ENCODE measurements at places on chromosomes 1 and 21. TPM values are rescaled to one million over a fixed set of nuclear protein-coding genes. Genes with fewer than 3 reads are reported as not detected.

DNA sequence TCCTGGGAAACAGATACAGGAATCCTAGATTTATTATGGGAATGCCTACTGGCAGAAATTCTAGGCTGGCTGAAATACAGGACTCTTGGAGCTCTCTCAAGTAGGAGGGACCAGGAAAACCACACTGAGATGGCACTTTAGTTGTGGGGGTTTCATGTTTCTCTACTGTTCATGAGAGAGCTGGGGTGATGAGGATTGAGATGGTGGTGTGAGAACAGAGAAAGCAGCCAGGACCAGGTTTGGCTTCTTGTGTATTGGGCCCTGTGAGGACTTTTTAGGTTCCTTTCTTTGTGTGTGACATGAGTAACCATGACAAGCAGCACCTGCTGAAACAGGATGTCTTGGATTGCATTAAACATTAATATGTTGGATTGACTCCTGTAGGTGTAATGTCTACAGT is 4.9 kb downstream of the ARID1A start:
- no peaks in the 10 kb centered on the region for H3K27me3 ChIP-seq
- peaks cover 76% of the 10 kb centered on the region for H3K4me1 ChIP-seq
- no peak for DNase-seq

GRCh38 chr1:51328279-51328678 is 2.1 kb downstream of the TTC39A start:
- DNase-seq = no peak
- H3K27me3 ChIP-seq = no peaks in the 10 kb centered on the region
- no peak overlapping the region for H3K4me3 ChIP-seq
- no peak overlapping the region for H3K27ac ChIP-seq
- H3K36me3 ChIP-seq = no peaks in the 10 kb centered on the region

- no peaks in the 10 kb centered on the region for H3K4me1 ChIP-seq
- peak; percentile 43 for DNase-seq
- no peak overlapping the region for H3K27ac ChIP-seq
- H3K4me3 ChIP-seq = no peak overlapping the region
- no peaks in the 10 kb centered on the region for H3K36me3 ChIP-seq
Observed at GRCh38 chr1:1179983-1180861, 6.5 kb downstream of the TTLL10 start.

Gene IL23R
- 0.18 TPM for total RNA-seq

- H3K4me3 ChIP-seq = no peak overlapping the region
- H3K4me1 ChIP-seq = peaks cover 21% of the 10 kb centered on the region
- H3K27ac ChIP-seq = no peak overlapping the region
- no peaks in the 10 kb centered on the region for H3K36me3 ChIP-seq
- H3K27me3 ChIP-seq = peaks cover 23% of the 10 kb centered on the region
Observed at GRCh38 chr1:3455670-3456448, 1.4 kb downstream of the ARHGEF16 start.

DNA sequence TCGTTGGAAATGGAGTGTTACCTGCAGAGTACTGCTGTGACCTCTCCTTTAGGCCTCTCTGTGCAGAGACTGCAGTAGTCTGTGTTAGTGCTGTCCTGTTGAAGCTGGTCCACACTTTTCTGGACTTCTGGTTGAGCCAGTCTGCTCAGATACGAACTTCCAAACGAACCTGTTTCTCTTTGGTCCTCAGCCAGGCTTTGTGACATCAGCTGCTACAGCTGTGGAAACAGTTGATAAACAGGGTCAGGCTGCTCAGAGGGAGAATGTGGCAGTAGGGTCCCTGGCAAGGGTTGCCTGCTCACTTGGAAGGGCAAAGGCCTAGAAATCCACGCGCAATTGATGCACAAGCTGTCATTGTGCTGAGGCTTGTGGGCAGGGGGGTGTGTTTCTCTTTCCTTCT is 98.8 kb downstream of the NOS1AP start:
- H3K4me3 ChIP-seq = no peak overlapping the region
- peaks cover 9% of the 10 kb centered on the region for H3K4me1 ChIP-seq
- DNase-seq = no peak
- H3K27ac ChIP-seq = no peak overlapping the region

DNA sequence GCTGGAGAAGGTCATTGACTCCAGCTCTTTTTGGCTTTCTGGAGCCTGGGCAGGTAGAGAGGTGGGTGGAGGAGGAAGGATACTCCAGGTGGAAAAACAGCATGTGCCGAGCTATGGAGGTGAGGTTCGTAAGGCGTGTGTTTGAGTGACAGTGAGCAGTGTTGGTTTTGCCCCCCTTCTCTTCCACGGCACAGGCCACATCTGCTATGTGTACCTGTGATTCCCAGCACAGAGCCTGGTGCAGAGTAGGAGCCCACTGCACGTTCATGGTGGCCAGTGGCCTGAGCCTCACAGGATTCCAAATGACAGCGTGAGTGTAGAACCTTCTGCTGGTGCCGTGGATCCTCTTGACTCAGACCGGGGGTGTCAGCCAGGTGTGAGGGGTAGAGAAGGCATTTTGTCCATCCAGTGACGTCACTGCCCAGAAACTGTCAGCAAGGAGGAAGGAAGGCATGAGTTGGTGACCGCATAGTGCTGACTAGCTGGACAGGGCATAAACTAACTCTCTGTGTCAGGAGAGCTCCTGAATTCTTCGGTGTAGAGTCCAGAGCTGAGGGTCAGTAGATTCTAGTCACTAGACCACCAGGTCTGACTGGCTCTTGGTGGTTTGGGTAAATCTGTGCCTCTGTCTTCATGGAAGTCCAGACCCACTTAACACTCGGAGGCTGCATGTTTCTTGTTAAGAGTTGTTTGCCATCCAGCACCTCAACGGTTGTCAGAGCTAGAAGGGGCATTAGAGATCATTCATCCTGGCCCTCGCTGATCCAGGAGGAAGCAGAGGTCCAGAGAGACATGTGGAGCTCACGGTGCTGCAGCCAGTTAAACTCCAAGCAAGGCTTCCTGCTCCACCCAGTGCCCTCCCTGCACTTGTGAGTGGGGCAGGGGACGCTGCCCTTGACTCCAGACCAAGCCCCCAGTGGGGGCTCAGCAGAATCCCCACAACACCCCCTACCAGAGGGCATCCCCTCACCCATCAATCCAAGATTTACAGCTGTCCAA is 3.8 kb downstream of the QSOX1 start:
- DNase-seq = no peak
- H3K27me3 ChIP-seq = no peaks in the 10 kb centered on the region
- peak overlapping the region; percentile 61 for H3K27ac ChIP-seq
- H3K4me1 ChIP-seq = peaks cover 74% of the 10 kb centered on the region

Gene PLCH2
- total RNA-seq = 3.8 TPM

- H3K36me3 ChIP-seq = peaks cover 20% of the 10 kb centered on the region
- peak overlapping the region; percentile 73 for H3K27ac ChIP-seq
- peak overlapping the region; percentile 27 for H3K4me3 ChIP-seq
- peak; percentile 89 for DNase-seq
- H3K4me1 ChIP-seq = peaks cover 8% of the 10 kb centered on the region
Observed at GRCh38 chr1:202018468-202019234, 8.3 kb downstream of the ELF3 start.

- no peaks in the 10 kb centered on the region for H3K36me3 ChIP-seq
- no peak for DNase-seq
- H3K27ac ChIP-seq = no peak overlapping the region
- no peak overlapping the region for H3K4me3 ChIP-seq
- H3K4me1 ChIP-seq = no peaks in the 10 kb centered on the region
Observed at GRCh38 chr1:182739545-182739944, 50.0 kb upstream of the NPL start.

Gene TGFB2
- total RNA-seq = 10.2 TPM

DNA sequence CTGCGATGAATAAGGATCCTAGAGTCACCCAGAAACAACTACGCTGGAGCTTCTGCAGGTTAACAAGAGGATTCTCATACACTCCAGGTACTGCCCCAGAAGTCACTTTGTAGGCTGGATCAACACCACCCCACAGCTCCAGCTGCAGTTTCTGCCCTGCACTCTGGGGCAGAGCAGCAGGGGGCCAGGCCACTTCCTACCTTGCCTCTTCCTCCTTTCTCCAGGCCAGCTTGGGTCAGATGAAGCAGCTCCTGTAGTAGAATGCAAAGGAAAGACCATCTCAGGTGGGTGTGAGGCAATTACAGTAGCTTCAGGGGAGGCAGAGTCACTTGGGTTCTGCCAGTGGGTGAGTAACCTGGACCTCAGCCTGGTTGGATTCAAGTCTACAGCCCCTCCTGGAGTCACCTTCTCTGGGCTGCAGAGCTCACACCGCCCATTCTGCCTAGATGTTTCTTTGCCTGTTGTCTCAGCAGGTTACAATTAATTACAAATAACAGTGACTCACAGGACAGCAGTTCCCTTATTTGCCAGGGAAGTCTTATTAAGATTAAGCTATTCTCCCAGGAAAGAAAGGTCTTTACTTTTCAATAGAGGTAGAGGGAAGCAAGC is 24.4 kb upstream of the BCAR3 start:
- no peak overlapping the region for H3K27ac ChIP-seq
- no peaks in the 10 kb centered on the region for H3K27me3 ChIP-seq
- H3K36me3 ChIP-seq = no peaks in the 10 kb centered on the region
- DNase-seq = no peak
- H3K4me1 ChIP-seq = peaks cover 48% of the 10 kb centered on the region
- no peak overlapping the region for H3K4me3 ChIP-seq

Gene AMY2A
- not detected for total RNA-seq

GRCh38 chr1:160519642-160520435 is 3.2 kb downstream of the SLAMF6 start:
- peak overlapping the region; percentile 38 for H3K4me3 ChIP-seq
- H3K27me3 ChIP-seq = no peaks in the 10 kb centered on the region
- no peak overlapping the region for H3K27ac ChIP-seq

Gene PLEKHA6
- total RNA-seq = 7.6 TPM

Gene KPRP
- not detected for total RNA-seq

DNA sequence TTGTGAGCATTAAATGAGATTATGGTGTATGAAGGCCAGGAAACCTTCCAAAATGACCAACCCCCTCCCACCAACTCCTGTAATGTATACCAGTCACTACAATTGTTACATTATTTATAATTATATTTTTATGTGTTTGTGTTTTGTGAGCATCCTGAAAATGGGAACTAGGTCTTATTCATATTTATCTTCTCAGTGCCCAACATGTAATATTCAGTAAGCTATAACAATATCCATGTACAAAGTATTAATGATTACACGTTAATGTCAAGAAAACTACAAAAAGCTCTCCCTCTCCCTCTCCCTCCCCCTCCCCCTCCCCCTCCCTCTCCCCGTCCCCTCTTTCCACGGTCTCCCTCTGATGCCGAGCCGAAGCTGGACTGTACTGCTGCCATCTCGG is 19.0 kb upstream of the ASAP3 start:
- no peak for DNase-seq
- no peaks in the 10 kb centered on the region for H3K27me3 ChIP-seq
- H3K36me3 ChIP-seq = no peaks in the 10 kb centered on the region
- H3K4me3 ChIP-seq = no peak overlapping the region

GRCh38 chr1:233664253-233664652 is 50.3 kb downstream of the KCNK1 start:
- H3K36me3 ChIP-seq = no peaks in the 10 kb centered on the region
- no peak overlapping the region for H3K27ac ChIP-seq
- H3K27me3 ChIP-seq = no peaks in the 10 kb centered on the region
- no peaks in the 10 kb centered on the region for H3K4me1 ChIP-seq
- no peak overlapping the region for H3K4me3 ChIP-seq

Gene MCM3AP
- total RNA-seq = 96.2 TPM

DNA sequence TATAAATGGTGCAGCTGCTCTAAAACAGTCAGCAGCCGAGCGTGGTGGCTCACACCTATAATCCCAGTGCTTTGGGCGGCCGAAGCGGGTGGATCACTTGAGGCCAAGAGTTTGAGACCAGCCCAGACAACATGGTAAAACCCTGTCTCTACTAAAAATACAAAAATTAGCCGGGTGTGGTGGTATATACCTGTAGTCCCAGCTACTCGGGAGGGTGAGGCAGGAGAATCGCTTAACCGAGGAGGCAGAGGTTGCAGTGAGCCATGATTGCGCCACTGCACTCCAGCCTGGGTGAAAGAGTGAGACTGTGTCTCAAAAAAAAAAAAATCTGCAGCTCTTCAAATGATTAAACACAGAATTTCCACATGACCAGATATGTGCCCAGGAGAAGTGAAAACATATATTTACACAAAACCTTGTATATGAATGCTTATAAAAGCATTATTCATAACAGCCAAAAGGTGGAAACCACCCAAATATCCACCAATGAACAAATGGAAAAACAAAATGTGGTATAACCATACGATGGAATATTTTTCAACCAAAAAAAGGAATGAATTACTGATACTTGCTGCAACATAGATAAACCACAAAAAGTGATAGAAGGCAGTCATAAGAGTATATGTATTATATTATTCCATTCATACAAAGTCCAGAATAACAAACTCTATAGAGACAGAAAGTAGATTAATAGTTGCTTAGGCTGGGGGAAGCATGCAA is 14.1 kb downstream of the EPS15 start:
- H3K4me3 ChIP-seq = no peak overlapping the region
- no peak for DNase-seq
- peaks cover 33% of the 10 kb centered on the region for H3K4me1 ChIP-seq
- no peak overlapping the region for H3K27ac ChIP-seq
- H3K36me3 ChIP-seq = no peaks in the 10 kb centered on the region

GRCh38 chr1:43414634-43415223 is 25.0 kb downstream of the SZT2 start:
- H3K4me3 ChIP-seq = no peak overlapping the region
- DNase-seq = no peak
- H3K27ac ChIP-seq = no peak overlapping the region
- H3K4me1 ChIP-seq = peaks cover 4% of the 10 kb centered on the region
- H3K27me3 ChIP-seq = no peaks in the 10 kb centered on the region
- H3K36me3 ChIP-seq = peaks cover 65% of the 10 kb centered on the region

GRCh38 chr1:10185759-10186158 is 24.6 kb upstream of the KIF1B start:
- no peaks in the 10 kb centered on the region for H3K27me3 ChIP-seq
- H3K4me3 ChIP-seq = no peak overlapping the region
- no peak overlapping the region for H3K27ac ChIP-seq
- H3K36me3 ChIP-seq = peaks cover 11% of the 10 kb centered on the region
- DNase-seq = no peak

GRCh38 chr1:30381266-30381665 is 342.1 kb downstream of the MATN1 start:
- no peak overlapping the region for H3K4me3 ChIP-seq
- no peak overlapping the region for H3K27ac ChIP-seq
- H3K36me3 ChIP-seq = no peaks in the 10 kb centered on the region
- H3K27me3 ChIP-seq = peaks cover 46% of the 10 kb centered on the region

GRCh38 chr1:213244664-213245091 is 193.6 kb downstream of the RPS6KC1 start:
- H3K4me3 ChIP-seq = no peak overlapping the region
- no peak overlapping the region for H3K27ac ChIP-seq
- no peaks in the 10 kb centered on the region for H3K27me3 ChIP-seq
- no peaks in the 10 kb centered on the region for H3K4me1 ChIP-seq

DNA sequence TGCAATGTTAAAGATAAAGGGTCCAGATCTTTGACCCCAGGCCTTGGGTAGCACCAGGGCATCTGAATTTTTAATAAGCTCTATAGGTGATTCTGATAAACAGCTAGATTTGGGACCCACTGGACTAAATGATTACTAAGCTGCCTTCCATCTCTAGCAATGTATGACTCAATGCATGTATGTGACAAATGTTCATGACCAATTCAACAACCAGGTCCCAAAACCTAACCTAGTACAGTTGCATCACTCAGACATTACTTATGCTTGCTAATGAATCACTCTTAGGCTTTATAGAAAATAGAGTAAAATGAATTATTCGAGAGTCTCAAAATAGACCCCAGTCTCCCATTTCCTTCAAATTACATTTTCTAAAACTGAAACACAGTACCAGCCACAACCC is 35.5 kb downstream of the RCAN1 start:
- no peaks in the 10 kb centered on the region for H3K27me3 ChIP-seq
- H3K4me1 ChIP-seq = peaks cover 18% of the 10 kb centered on the region
- no peaks in the 10 kb centered on the region for H3K36me3 ChIP-seq
- no peak overlapping the region for H3K4me3 ChIP-seq

GRCh38 chr1:64663668-64664067 is 81.2 kb upstream of the RAVER2 start:
- peaks cover 46% of the 10 kb centered on the region for H3K36me3 ChIP-seq
- no peak overlapping the region for H3K4me3 ChIP-seq
- no peaks in the 10 kb centered on the region for H3K4me1 ChIP-seq
- no peak overlapping the region for H3K27ac ChIP-seq
- no peak for DNase-seq
- no peaks in the 10 kb centered on the region for H3K27me3 ChIP-seq

Data from lower lobe of right lung (tissue), 2 donors.